ENCODE measurements at places on chromosomes 3 and 15.

GRCh38 chr3:138849222-138849940, 14.7 kb upstream of the PIK3CB start:
- no peak for DNase-seq

DNA sequence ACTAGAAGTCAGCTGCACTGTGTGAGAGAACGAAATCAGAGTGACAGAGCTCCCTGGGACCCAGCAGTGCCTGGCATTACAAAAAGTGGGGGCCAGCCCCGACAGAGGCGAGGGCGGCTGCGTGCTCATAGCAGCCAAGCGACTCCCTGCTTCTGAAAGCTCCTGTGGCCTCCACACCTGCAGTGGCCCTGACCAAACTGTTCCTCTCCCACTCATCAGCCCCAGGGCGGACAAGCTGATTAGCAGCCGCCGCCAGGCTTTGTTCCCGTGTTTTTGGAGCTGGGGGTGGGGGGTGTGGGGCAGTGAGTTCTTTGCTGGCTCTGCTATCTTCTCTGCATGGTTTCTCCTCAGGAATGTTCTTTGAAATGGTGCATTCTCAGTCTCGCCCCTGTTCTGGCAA, 58.1 kb downstream of the DGKG start:
- no peak for DNase-seq

GRCh38 chr3:154602241-154602640, 172.3 kb upstream of the GPR149 start:
- no peak for DNase-seq

DNA sequence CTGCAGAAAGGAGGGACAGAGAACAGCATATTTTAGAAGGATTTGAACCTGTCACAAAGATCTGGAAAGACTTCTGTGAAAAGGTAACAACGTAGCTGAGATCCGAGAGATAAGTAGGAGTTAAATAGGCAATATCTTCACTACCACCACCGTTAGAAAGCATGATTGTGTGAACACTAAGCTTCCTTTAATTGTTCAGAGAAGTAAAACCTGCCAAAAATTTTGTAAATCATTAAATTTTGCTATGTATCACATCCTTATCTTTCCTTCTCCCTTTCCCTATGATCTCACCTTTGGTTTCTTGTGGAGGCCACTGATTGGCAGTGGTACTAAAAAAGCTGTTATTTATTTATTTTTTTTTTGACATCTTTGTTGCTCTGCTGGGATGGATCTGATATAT, 346.9 kb downstream of the NLGN1 start:
- DNase-seq: no peak

DNA sequence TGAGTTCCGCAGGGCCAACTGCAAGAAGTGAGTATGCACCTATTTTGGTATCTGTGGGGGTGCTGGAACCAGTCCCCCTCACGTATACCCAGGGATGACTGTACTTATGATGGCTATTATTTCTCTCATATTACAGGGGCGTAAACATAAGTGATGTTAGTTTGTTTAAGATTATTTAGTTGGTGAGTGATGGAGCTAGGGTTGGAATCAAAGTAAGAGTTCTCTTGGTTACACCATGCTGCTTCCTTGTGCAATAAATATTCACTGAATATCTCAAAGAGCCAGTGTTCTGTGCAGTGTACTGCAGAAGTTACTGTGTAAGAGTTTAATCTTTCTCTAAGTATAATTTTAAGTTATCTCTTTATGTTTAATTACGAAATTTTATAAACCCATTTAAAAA, 12.8 kb upstream of the UTS2B start:
- DNase-seq: no peak

DNA sequence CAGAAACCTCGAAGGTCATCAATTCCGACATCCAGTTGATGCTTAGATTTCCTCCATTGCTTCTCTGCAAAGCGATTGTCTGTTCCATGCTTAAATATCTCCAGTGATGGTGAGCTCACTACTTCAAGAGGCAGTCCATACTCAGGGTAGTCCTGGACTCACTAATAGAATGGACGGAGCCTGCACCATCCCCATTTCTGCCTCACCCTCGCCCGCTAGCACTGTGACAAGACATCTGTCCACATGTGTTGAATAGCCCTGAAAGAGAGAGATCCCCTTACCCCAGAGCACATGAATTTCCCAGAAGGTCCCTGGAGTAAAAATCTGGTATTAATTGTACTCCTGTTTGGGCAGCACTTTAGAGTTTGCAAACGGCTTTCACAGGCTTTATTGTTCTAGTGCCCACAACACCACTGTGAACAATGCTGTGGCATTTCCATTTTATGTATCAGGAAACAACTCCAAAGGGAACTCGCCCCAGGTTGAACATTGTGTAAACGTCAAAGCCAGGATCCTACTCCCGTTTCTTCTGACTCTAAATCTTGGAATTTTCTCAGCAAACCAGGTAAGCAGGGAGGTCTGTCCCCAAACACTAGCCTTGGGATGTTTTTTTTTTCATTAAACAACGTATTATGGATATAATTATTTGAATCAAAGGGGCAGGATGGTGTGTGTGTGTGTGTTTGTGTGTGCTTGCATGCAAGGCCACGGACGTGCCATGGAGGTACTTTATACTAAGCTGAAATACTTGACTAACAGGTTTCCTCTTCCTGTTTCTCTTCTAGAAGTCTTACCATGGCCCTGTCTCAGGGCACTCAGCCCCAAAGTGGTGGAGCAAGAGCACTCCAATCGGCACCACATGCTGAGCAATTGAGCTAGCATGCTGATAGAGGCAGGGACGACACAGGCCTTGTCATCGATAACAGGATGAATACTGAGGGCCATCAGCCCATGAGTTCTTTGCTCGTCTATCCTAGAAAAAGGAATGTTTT, 198.3 kb downstream of the OPA1 start:
- DNase-seq: no peak

DNA sequence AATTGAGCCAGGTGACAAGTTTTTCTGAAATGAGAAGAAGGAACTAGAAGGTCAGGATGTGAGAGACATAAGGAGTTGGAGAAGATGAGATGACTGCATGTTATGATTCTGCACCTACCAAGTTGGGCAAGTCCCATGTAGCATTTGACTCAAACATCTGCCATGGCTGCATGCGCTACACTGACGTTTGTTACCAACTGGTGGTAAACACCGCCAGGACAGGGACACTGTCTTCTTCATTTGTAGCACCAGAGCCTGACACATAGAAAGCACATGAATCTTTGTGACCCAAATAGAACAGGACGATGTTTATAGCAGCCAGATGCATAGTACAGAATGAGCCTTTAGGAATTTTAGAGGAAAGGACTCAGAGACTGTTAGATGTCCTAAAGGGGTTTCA, 236.7 kb downstream of the MYRIP start:
- no peak for DNase-seq

GRCh38 chr15:71971905-71972304, 146.0 kb downstream of the MYO9A start:
- no peak for DNase-seq

GRCh38 chr3:188975600-188976314, 196.0 kb upstream of the TPRG1 start:
- DNase-seq: no peak

- DNase-seq: no peak
Measured at GRCh38 chr3:96430079-96430478, 384.3 kb upstream of the EPHA6 start.

DNA sequence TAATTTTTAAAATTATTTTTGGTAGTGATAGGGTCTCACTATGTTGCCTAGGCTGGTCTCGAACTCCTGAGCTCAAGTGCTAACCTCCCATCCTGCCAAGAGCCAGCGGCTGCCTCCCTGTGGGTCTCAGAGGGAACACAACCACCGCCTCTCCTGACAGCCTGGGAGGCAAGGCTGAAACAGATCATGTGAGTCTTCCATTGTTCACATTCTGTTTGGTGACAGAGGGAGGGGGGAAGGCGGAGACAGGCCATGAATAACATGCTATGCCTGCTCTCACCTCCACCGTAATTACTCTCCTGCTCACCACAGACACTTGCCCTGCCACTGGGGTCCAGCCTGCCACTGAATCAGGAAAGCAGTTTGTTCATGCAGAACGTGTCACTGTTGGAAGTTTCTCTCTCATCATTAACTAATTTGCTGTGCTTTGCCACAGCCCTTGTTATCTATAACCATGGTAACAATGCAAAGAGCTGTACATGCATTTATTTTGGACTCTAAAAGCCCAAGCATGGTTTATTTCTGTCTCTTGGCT, 78.4 kb upstream of the RASGRF1 start:
- no peak for DNase-seq

GRCh38 chr3:30520699-30521098, 85.7 kb upstream of the TGFBR2 start:
- no peak for DNase-seq

- DNase-seq: no peak
Measured at GRCh38 chr15:74235962-74236361, at the start of gene CCDC33. Gene CCDC33, plus strand, starts transcription at chr15:74236326. Its CDS starts 394 bp downstream, at chr15:74236720.

DNA sequence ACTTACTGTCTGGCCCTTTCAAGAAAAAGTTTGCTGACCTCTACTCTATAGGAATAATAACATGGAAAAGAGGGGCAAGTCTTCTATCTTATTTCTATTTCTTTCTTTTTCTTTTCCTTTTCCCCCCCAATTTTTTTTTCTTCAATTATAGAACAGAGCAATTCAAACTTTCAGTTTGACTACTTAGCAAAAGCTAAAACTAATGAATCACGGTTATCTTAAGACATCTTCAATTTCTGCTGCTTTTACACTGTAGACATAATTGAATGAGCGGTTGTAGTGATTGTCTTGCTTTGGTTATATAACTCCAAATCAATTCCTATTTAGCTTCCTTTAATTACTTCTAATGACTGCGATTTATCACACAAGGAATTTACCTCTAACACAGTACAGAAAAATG, 74.3 kb upstream of the P2RY1 start:
- no peak for DNase-seq

- no peak for DNase-seq
Measured at GRCh38 chr15:81024265-81024872, 23.6 kb downstream of the TLNRD1 start.

- DNase-seq: no peak
Measured at GRCh38 chr15:95087253-95087609, 855.9 kb downstream of the MCTP2 start.

- DNase-seq: no peak
Measured at GRCh38 chr15:26841941-26842340, 24.9 kb upstream of the GABRA5 start.

GRCh38 chr15:31367730-31368344, 41.2 kb downstream of the KLF13 start:
- no peak for DNase-seq

DNA sequence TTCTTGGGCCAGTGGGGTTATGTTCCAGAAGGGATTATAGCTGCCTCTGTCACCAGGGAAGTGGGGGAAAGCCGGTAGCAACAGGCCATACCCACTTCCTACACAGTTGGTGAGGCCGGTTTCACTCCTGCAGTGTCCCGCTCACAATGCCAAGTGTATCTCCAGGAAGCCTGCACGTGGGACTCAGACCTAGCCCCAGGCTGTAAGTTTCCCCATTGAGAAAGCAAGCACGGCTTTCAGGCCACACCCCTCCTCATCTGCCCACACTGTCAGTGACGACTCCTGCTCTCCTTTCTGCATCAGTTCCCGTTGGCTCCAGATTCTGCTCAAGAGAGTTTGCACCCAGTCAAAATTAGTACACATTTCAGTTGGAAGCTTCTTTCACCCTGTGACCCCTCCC, 51.6 kb upstream of the CPOX start:
- no peak for DNase-seq

GRCh38 chr3:61015859-61016258, 235.4 kb downstream of the FHIT start:
- DNase-seq: no peak

GRCh38 chr3:121463745-121464144, 82.0 kb downstream of the POLQ start:
- no peak for DNase-seq

DNA sequence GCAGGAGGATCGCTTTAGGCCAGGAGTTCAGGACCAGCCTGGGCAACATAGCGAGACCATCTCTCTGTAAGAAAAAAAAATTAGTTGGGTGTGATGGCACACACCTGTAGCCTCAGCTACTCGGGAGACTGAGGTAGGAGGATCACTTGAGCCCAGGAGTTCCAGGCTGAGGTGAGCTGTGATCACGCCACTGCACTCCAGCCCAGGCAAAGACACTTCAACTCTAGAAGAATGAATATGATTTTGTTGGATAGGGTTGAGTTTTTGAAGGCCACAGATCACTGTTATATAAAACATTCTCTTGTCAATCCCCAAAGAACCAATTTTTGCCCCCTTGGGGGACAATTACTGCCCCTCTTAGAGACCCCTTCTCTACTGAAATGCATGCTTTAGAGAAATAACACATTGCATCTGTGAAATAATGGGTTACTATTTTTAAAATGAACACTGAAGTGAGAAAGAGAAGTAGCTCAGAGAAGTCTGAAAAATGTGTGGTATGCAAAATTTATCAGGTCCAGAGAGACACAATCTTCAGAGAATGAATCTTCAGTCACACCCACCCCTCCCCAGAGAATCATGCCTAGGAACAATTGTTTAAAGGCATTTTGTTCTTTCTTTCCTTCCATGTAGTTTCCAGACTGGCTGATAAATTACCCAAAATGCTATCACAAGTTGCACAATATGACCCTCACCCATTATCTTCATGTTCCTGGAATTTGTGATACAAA, 42.7 kb downstream of the METTL6 start:
- DNase-seq: no peak

- no peak for DNase-seq
Measured at GRCh38 chr3:120429921-120430361, 20.9 kb downstream of the FSTL1 start.

- DNase-seq: no peak
Measured at GRCh38 chr15:94930960-94931359, 699.6 kb downstream of the MCTP2 start.

- DNase-seq: no peak
Measured at GRCh38 chr15:40398413-40398873, 7.2 kb upstream of the IVD start.

GRCh38 chr15:75452865-75453702, 1.6 kb upstream of the SIN3A start:
- DNase-seq: peak; percentile 62

DNA sequence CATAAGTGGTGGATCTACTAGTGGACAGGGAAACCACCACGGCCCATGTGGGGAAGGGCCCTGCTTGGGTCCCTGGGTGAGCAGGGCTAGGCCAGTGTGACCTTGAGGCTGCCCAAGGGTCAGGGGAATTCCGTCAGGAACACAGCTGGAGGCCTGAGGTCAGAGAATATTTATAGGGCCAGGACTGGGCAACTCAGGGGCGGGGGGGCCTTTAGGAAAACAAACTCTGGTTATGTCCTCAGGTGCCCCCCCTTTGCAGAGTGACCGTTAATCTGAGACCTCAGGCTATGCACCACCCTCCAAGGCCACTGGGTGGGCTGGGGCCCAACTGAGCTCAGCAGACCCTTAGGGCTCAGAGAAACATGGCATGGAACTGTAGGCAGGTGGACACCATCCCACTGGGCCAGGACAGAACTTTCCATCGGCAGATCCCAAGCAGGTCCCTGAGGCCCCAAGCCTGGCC, 2.5 kb downstream of the TWF2 start:
- DNase-seq: no peak

DNA sequence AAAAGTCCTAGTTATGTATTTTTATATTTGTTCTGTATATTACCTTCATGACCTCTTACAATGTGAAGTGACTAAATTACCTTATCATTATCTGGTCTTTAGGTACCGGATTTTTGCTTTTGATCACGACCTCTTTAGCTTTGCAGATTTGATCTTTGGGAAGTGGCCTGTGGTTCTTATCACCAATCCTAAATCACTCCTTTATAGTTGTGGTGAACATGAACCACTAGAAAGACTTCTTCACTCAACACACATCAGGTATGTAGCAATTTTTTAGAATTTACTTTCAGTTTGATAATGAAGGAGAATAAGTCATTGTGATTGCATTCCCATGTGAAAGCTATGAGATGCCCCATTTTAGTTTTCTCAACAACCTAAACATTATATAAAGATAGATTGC, 18.3 kb downstream of the TMEM62 start:
- no peak for DNase-seq

Measured in stimulated activated CD4-positive, alpha-beta T cell treated with anti-CD3 and anti-CD28 coated beads, TNF-alpha, amount 100 ng/mL, for 4 hours (primary cell).